NCI-H510A treated with DMSO at 0.1 percent for 48 hours (cell line): ENCODE measurements at places on chromosomes 3 and 15.

DNA sequence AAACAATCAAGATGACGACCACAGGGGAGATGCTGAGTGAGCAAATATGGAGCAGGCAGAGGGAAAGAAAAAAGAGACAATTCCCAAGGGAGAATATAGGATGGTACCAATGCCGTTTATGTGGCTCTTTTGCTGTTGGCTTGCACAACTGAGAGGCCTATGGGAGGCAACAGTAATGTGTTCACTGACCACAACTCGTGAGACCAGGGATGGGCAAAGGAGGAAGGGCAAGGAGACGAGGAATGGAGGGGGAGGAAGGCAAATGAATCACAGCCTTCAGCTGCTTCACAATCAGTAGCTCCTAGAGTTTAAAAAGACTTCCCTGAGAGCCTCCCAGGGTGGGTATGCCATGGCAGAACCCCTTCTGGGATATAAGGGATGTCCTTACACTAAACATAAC, 131.5 kb downstream of the SLC9A9 start:
- DNase-seq, result no peak

DNA sequence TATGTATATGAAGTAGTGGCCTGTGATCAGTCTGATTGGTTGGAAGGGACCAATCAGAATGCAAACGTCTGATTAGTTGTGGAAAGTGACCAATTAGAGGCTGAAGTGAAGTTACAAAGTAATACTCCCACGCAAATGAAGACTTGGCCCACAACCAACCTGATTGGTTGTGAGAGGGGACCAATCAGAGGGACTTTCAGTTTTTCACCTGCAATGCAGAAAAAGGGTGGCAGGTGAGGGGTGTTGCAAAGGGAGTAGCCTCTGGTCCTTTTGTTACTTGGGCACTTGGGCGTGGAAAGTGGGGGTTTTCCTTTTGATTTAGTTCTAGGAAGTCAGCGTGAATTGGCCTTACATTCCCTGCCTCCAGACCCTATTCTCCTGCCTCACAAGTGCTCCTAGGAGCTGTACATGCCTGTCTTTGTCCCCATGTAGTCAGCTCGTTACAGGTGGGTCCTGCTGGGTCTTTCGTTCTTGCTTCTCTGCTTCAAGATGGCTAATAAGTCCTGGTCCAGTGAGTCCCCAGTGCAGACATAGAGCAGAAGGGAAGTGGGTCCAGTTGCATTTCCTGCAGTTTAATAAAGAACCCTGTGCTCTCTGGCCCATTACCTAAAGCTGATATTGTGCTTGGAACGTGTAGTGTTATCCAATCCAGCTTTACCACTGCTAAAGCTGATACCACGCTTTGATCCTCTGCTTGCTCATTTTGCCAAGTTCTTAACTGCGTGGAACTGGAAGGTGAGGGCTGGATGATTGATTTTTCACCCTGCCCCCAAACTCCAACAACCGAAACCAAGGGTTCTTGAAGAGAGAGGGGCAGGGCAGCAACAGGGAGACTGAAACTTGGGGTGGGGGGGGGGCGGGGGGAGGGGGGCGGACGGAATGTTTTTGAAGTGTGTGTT, 46.0 kb upstream of the CD47 start:
- peak; percentile 46 for DNase-seq

DNA sequence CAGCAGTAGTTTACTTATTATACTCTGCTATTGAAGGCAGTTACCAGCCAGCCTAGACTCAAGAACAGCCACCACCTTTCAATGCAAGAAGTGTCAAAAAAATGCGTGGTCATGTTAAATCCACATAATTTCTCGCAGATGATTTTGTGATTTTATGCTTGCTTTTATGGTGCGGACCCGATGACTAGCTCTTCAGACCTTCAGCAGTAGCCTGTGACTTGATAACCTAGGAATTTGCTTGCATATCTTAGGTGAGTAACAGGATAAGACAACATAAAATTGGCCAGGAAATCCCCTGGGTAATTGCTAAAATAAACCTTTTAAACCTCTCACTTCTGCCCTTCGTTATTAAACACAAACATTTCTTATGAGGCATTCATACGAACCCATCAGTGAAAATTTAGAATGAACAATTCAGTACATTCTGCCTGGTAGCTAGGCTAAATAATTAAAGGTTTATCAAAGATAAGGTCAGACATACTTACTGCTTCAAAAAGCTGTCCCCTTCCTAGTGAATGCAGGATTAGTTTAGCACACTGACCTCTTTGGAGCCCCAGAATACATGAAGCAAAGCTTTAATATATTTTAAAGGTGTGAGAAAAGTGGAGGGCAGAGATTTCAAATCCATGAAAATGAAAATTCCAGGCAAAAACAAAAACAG, 798.8 kb downstream of the OTOL1 start:
- DNase-seq, result no peak

GRCh38 chr3:9231006-9231405, 18.4 kb downstream of the SRGAP3 start:
- no peak for DNase-seq

GRCh38 chr15:63202861-63203260, 13.5 kb downstream of the RAB8B start:
- no peak for DNase-seq
